ENCODE measurements at places on chromosomes 2 and 18. TPM values are rescaled to one million over a fixed set of nuclear protein-coding genes. Genes with fewer than 3 reads are reported as not detected.

Gene CRYGD
- 0.69 TPM for total RNA-seq

Gene IL36RN
- not detected for total RNA-seq

Gene LYPD6
- not detected for total RNA-seq

Gene NT5DC4
- not detected for total RNA-seq

Gene TMEM131
- total RNA-seq, result 34.1 TPM

Gene CD207
- not detected for total RNA-seq

Gene ATOH8
- total RNA-seq, result not detected

- no peaks in the 10 kb centered on the region for H3K27me3 ChIP-seq
- H3K4me1 ChIP-seq, result no peaks in the 10 kb centered on the region
- no peak overlapping the region for H3K4me3 ChIP-seq
- no peaks in the 10 kb centered on the region for H3K36me3 ChIP-seq
- no peak overlapping the region for H3K27ac ChIP-seq
- no peak for DNase-seq
Observed at GRCh38 chr18:27599202-27599829, 414.2 kb upstream of the CHST9 start.

- H3K4me3 ChIP-seq, result no peak overlapping the region
- no peak overlapping the region for H3K27ac ChIP-seq
- H3K27me3 ChIP-seq, result no peaks in the 10 kb centered on the region
- no peaks in the 10 kb centered on the region for H3K4me1 ChIP-seq
- no peak for DNase-seq
- no peaks in the 10 kb centered on the region for H3K36me3 ChIP-seq
Observed at GRCh38 chr18:48656582-48656981, 117.8 kb downstream of the CTIF start.

DNA sequence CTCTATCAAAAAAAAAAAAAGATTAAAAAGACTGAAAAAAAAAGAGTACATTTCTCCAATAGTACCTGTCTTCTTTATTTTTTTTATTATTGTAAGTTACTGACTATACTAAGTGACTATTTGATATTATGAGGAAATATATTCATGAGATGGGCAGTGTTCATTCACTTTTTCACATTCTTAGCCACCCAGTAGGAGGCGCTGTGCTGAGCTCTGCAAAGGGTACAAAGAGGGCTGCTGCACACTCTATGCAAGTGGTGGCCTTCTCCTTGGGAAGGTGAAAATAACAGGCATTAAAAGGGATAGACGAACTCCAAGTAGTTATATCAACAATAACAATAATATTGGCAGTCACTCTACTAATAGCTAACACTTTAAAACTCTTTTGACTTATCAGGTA, 1034.9 kb upstream of the FANCL start:
- H3K36me3 ChIP-seq, result no peaks in the 10 kb centered on the region
- H3K27me3 ChIP-seq, result no peaks in the 10 kb centered on the region
- H3K27ac ChIP-seq, result no peak overlapping the region
- no peak overlapping the region for H3K4me3 ChIP-seq
- DNase-seq, result peak; percentile 1

DNA sequence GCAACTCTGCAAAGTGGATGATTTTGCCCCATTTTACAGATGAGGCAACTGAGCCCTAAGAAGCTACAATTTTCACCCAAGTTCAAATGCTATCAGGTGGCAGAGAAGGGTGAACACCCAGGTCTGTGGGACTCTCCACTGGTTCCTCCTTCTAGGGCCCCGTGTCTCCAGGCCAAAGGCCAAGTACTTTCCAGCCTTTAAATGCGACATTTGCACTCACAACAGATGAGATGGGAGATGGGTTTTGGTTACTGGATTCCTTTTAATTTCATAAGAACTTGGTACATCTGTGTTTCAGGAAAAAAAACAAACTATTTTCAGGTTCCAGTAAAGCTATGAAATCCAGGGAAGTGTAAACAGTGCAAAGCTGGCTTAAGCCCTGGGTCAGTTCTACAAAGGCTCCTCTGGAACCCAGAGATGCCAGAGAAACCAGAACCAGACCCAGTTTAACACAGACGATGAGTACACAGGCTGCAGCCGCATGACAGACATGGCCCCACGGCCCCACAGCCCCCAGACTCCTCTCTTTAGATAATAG, 361.7 kb downstream of the ANAPC1 start:
- no peak overlapping the region for H3K27ac ChIP-seq
- H3K36me3 ChIP-seq, result no peaks in the 10 kb centered on the region
- no peak overlapping the region for H3K4me3 ChIP-seq

DNA sequence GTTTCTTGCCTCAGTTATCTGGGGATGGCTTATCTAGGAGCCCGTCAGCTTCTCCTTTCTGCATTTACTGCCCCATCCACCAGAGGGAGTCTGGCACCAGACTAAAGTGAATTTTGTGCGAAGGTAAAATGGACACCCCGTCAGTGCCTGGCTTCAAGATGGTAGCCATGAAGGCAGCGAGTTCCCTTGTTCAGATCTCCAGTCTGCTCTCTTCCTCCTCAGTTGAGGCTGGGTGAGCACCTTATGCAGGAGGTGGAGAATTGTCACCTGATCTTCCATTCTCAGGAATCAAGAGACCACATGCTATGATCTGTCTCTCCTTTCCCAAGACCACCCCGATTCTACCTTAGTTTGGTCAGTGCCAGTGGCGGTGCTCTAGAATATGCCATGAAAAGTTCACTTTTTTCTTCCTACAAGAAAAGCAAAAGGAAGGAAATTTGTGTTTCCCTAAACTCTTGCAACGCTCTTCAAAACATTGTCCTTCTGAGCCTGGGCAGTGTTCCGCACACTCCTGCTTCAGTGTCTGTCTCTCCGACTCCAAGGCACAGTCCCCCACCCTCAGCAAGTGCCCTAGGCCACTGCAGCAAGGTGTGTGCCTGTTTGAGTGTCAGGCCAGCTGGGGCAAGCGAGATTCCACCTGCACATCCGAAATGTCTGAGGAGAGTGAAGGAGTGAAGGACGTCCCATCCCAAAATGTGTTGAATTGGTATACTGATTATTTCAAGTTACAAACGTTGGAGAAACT, 168.6 kb downstream of the SS18 start:
- DNase-seq, result peak; percentile 53
- H3K27ac ChIP-seq, result no peak overlapping the region
- H3K36me3 ChIP-seq, result no peaks in the 10 kb centered on the region
- H3K4me1 ChIP-seq, result no peaks in the 10 kb centered on the region
- H3K4me3 ChIP-seq, result no peak overlapping the region

GRCh38 chr2:101679801-101680487, 17.6 kb upstream of the MAP4K4 start:
- no peaks in the 10 kb centered on the region for H3K4me1 ChIP-seq
- no peaks in the 10 kb centered on the region for H3K27me3 ChIP-seq
- H3K36me3 ChIP-seq, result no peaks in the 10 kb centered on the region
- DNase-seq, result no peak
- no peak overlapping the region for H3K27ac ChIP-seq
- no peak overlapping the region for H3K4me3 ChIP-seq

DNA sequence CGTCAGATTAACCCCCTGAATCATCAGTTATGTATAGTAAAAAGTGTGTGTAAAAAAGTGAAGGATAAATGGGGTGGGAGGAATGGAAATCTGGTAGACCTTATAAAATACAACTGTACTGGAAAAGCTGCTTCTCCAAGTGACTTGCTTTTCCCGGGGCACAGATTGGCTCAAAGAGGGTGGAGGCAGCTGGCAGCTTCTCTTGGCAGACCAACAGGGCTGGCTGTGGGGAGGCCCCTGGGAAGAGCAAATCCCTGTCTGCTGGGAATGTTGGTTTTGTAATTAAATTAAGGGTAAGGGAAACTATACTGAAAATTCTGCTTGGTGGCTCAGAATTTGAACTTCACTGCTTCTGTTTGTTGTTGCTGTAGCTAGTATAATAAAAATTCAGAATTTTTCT, 154.2 kb upstream of the DLX2 start:
- DNase-seq, result no peak
- no peaks in the 10 kb centered on the region for H3K36me3 ChIP-seq
- H3K27me3 ChIP-seq, result no peaks in the 10 kb centered on the region
- no peak overlapping the region for H3K4me3 ChIP-seq

- peaks cover 17% of the 10 kb centered on the region for H3K36me3 ChIP-seq
- DNase-seq, result no peak
- no peaks in the 10 kb centered on the region for H3K27me3 ChIP-seq
- no peak overlapping the region for H3K4me3 ChIP-seq
Observed at GRCh38 chr2:130385709-130386108, 29.9 kb downstream of the PTPN18 start.

GRCh38 chr2:64975232-64975821, 13.9 kb upstream of the SLC1A4 start:
- H3K36me3 ChIP-seq, result no peaks in the 10 kb centered on the region
- no peak overlapping the region for H3K27ac ChIP-seq
- no peak overlapping the region for H3K4me3 ChIP-seq

DNA sequence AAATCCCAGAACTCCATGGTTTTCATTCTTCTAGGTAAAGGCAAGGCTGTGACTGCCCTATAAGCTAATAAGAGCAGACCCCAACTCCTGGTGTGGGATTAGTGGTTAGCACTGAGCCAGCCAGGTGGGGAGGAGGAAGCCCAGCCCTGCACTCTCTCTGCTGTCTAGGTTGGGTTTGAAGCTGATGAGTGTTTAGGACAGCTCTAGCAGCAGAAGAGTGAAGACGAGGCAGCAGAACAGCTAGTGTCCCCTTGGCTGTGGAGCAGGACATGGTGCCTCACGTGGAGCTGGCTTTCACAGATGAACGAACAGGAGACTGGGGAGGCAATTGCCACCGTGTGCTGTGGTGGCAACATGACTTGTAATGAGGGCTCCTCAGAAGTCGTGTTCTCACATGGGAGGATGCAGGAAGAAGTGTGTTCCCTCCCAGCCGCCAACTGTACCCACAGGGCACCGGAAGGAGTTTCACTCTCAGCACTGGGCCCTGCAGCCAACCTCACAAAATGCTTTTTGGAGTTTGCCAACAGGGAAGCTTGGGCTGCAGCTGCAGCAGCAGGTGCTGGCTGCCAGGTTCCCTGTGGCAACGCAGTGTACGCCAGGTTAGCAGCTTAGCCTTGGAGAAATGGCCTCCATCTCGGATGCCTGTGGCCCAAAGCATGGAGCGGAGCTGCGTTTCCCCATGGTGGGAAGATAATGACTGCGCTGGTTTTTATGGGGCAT, 328.2 kb downstream of the SETBP1 start:
- no peaks in the 10 kb centered on the region for H3K27me3 ChIP-seq
- no peaks in the 10 kb centered on the region for H3K36me3 ChIP-seq
- no peak overlapping the region for H3K27ac ChIP-seq
- no peaks in the 10 kb centered on the region for H3K4me1 ChIP-seq

DNA sequence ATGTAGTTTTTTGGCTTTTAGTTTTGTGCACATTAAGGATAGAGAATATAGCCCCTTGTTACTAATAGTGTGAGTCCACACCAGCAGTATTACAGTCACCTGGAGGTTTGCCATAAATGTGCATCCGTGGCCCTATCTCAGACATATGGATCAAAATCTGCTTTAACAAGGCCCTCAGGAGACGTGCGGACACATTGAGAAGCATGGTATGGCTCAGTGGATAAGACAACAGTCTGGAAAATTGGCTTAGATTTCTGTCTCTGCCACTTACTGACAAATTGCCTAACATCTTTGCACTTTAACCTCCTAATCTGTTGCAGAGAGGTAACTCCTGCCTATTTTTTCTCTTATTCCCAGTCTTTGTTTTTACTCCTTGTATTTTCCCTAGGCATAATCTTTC, 307.2 kb upstream of the DLGAP1 start:
- H3K36me3 ChIP-seq, result no peaks in the 10 kb centered on the region
- no peaks in the 10 kb centered on the region for H3K27me3 ChIP-seq
- H3K4me1 ChIP-seq, result no peaks in the 10 kb centered on the region
- H3K4me3 ChIP-seq, result no peak overlapping the region
- no peak for DNase-seq

DNA sequence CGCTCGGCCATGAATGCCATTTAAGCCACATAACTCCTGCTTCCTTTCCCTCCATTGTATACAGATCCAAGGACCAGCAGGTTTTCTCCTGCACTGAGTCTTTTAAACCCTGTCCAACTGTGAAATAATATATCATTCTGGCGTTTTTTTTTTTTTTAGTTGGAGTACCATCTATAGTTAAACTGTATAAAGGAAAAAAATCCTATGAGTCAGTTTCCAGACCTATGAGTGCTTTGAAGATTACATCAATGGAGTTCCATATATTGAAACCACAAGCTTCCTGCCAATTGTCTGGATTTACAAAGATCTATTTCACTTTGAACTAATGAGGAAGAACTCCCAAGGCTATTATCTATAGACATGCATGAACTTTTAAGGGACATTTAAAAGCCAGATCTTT, 2.4 kb upstream of the MALT1 start:
- no peak overlapping the region for H3K27ac ChIP-seq
- H3K27me3 ChIP-seq, result no peaks in the 10 kb centered on the region
- H3K4me3 ChIP-seq, result no peak overlapping the region

DNA sequence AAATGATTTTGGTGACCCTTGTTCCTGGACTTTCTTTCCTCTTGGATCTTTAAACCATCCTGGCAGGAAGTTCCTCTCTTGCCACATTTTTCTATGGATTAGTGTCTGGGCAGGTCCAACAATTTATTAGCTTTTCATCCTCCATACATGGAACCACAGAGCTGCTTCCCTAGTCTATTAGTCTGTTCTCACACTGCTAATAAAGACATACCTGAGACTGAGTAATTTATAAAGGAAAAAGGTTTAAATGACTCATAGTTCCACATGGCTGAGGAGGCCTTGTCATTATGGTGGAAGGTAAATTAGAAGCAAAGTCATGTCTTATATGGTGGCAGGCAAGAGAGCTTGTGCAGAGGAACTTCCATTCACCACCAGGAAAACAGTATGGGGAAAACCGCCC, 122.9 kb downstream of the DDX1 start:
- H3K4me1 ChIP-seq, result no peaks in the 10 kb centered on the region
- no peak for DNase-seq
- no peak overlapping the region for H3K27ac ChIP-seq
- H3K4me3 ChIP-seq, result no peak overlapping the region
- no peaks in the 10 kb centered on the region for H3K27me3 ChIP-seq

DNA sequence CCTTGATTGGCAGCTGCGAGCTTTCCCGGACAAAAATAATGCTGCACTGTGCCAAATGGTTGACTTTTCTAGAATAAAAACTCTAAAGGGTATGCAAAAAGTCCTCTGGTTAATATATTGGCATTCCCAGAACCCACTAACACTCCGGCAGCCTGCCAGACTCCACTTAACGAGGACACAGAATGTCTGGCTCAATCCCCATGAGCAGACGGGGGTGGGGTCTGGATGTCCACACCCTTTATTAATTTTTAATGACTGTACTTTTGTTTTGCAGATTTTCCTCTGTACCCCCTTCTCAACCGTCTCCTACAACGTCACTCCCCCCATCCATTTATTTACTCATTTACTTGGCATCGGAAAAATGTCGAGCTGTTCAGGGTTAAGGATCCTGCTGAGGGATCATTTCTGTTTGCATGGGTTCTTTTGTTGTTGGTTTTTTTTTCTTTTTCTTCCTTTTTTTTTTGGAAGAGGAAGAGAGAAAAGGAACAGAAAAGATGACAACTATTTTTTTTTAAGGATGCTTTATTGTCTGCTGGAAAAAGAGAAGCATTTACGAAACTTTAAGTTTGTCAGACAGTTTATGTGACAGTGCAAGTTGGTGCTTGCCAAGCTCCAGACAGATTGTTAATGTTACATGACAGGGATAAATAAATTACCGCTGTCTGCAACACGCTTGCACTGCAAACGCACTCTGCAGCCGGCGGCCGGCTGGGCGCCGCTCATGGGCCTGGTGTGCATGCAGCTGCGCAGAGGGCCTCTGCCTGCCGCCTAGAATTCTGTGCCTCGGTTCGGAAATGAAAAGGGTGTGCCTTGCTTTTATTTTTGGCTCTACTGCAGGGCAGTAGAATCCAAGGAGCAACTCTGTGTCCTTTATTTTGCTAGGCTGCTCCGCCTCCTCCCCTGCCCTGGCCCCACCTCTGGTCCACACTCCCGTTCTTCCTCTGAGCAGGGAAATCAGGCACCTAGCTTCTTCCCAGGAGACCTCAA, 3.6 kb downstream of the LDLRAD4 start:
- no peak for DNase-seq
- H3K36me3 ChIP-seq, result no peaks in the 10 kb centered on the region

Data from CD4-positive, CD25-positive, alpha-beta regulatory T cell (primary cell).